ENCODE measurements at places on chromosomes 11 and 22. TPM values are rescaled to one million over a fixed set of nuclear protein-coding genes. Genes with fewer than 3 reads are reported as not detected.

CASP1 gene
- total RNA-seq, result 31.2 TPM

ENDOD1 gene
- 20.6 TPM for total RNA-seq

PGA4 gene
- total RNA-seq, result not detected

CRYBB3 gene
- total RNA-seq, result not detected

OR5AN1 gene
- not detected for total RNA-seq

PRR33 gene
- total RNA-seq, result not detected

LRFN4 gene
- total RNA-seq, result 7.8 TPM

PLAAT4 gene
- total RNA-seq, result 0.18 TPM

BTG4 gene
- not detected for total RNA-seq

HOATZ gene
- total RNA-seq, result not detected

RTL10 gene
- 8.6 TPM for total RNA-seq

IL17RA gene
- total RNA-seq, result 5.2 TPM

ACRV1 gene
- not detected for total RNA-seq

ART1 gene
- total RNA-seq, result not detected

SLC16A8 gene
- total RNA-seq, result not detected

CEP126 gene
- total RNA-seq, result 1.1 TPM

ASPHD2 gene
- 1.3 TPM for total RNA-seq

SLC22A8 gene
- not detected for total RNA-seq

OR2D2 gene
- total RNA-seq, result 0.28 TPM

PATE1 gene
- not detected for total RNA-seq

CHST1 gene
- total RNA-seq, result not detected

SLC6A5 gene
- not detected for total RNA-seq

OR56A5 gene
- not detected for total RNA-seq

C22orf42 gene
- total RNA-seq, result not detected

PATZ1 gene
- total RNA-seq, result 6.4 TPM

C11orf87 gene
- total RNA-seq, result under 0.01 TPM

SCGB1D2 gene
- not detected for total RNA-seq

GAB4 gene
- not detected for total RNA-seq

Measured in IMR-90 (cell line).